ENCODE measurements at places on chromosomes 3 and 15. TPM values are rescaled to one million over a fixed set of nuclear protein-coding genes. Genes with fewer than 3 reads are reported as not detected.
A peak's percentile ranks its signal among the peaks of the same experiment; 100 is the strongest.

- peak; percentile 66 for DNase-seq
These were observed 50.0 kb downstream of the RAB7A start for GRCh38 chr3:128775906-128776542.

GRCh38 chr3:39138804-39139415 is 14.5 kb downstream of the CSRNP1 start:
- no peak for DNase-seq

GRCh38 chr3:37499061-37499785 is 324.8 kb upstream of the LRRFIP2 start:
- DNase-seq: no peak

DNA sequence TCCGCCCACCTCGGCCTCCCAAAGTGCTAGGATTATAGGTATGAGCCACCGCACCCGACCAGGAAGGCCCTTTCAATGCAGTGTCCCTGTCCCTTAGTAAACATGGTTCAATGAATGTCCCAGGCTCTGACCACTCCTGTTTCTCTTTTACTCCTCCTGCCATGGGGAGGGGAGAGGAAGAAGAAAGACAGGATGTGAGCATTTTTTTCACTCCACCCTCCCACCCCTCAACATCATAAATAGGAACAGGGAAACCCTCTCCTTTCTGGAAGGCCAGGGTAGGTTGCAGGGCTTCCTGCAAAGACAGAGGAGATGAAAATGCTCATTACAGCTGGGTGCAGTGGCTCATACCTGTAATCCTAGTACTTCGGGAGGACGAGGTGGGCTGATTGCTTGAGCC is 7.5 kb upstream of the TATDN2 start:
- DNase-seq: no peak

- DNase-seq: peak; percentile 58
These were observed 18.6 kb upstream of the DNAAF4 start for GRCh38 chr15:55526559-55527036.

Gene SETD2
- total RNA-seq: 10.7 TPM

DNA sequence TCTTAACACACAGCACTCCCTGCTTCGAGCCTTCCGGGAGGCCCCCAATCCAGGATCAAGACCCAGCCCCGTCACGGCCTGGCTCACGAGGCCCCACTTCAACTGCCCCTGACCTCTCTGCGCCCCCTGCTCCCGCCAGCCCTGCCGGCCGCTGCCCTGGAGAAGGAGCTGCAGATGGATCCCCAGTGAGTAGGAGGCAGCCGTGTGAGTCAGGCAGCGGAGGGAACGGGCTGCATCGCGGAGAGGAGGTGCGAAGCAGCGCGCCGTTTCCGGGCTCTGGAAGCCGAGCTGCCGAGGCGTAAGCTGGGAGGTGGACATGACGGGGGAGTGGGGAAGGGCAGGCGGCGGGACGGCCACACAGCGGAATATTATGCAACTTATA is 133.4 kb downstream of the TPRA1 start:
- DNase-seq: peak; percentile 42

DNA sequence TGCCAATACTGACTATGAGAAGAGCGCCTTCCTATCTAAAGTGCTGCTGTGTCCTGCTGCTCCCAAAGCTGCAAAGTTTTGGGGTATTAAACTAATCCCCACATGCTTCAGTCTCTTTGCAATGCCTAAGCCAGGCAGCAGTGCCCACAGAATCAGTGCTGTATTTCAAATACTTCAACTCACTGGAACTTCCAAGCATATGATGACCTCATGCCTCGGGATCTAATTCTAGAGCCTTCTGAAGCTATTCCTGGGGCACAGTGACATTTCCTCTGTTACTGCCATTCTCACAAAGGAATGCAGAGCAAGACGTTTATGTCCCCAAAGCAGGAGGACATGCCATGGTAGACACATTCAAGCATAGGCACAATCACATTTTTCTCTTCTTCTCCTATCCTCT is 78.5 kb downstream of the CD200 start:
- DNase-seq: no peak

DNA sequence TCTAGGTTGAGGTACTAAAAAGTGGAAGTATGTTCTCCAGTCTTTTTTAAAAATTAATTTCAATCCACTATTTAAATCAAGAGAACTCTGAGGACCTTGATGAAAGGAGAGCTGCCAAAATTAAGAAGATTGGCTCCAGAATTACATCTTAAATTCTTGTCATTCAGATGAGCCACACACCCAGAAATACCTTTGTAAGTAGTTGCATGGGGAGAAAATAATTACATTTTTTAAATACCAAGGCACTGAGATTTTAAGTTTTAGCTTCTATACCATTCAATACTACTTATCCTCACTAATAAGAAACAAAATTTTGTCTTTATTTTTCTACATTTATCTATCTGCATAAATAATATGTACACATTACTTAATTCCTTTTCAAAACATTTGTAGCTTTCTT is 1132.8 kb downstream of the OTOL1 start:
- DNase-seq: no peak

- no peak for DNase-seq
These were observed 289.1 kb downstream of the ADAMTSL3 start for GRCh38 chr15:83943043-83943442.
